ENCODE measurements at places on chromosomes 5 and 9.

DNA sequence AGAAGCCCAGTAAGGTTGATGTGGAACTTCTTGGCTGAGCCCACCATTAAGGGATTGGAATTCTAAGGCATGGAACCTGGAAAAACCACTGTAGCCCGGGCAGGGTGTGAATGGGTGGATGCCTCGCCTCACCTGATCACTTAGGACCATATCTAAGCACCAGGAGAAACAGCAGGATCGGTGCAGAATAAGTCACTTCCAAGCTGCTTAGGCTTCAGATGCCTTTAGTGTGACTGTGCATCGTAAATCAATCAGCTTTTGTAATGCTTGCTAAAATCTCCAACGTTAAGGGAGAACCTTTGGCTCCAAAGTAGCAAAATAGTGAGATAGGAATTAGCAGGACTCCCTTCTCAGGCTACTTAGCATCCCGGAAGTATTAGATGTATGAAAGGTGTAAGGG is 103.9 kb upstream of the MEGF10 start:
- no peak for DNase-seq

DNA sequence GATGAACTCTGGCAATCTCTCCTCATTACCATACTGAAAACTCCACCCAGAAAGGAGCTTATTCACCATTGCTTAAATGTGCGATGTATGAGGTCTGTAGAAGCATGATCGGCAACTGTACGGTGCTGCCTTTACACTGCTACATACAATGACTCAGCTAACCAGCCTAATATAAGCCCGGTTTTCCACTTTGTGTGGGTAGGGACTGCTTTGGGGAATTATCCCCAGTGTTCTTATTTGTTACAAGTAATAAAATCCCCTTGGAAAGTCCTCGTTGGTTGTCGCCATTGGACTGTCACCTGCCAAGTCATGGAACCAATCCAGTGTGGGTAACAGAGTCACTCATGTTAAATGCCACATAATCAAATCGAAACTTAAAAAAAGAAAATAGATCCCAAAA is 23.5 kb upstream of the TENT2 start:
- no peak for DNase-seq

- DNase-seq: no peak
Measured at GRCh38 chr9:130979591-130980385, 29.2 kb upstream of the LAMC3 start.

DNA sequence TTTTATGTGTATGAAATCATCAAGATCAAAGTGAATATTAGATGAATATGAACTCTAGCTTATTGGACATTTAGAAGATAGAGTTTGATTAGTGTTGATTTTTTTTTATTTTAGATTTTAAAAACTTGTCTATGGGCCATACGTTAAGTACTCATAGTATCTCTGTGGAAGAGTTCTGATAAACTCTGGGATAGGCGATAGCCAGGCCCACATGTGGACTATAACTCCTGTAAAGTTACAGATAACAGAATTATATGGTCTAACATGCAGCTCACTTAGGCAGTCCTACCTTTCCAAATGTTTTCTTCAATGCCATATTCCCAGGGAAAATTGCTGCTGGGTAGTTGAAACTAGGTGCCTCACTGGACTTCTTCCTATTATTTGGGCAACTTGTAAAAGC is 10.4 kb downstream of the SLC31A1 start:
- DNase-seq: no peak

DNA sequence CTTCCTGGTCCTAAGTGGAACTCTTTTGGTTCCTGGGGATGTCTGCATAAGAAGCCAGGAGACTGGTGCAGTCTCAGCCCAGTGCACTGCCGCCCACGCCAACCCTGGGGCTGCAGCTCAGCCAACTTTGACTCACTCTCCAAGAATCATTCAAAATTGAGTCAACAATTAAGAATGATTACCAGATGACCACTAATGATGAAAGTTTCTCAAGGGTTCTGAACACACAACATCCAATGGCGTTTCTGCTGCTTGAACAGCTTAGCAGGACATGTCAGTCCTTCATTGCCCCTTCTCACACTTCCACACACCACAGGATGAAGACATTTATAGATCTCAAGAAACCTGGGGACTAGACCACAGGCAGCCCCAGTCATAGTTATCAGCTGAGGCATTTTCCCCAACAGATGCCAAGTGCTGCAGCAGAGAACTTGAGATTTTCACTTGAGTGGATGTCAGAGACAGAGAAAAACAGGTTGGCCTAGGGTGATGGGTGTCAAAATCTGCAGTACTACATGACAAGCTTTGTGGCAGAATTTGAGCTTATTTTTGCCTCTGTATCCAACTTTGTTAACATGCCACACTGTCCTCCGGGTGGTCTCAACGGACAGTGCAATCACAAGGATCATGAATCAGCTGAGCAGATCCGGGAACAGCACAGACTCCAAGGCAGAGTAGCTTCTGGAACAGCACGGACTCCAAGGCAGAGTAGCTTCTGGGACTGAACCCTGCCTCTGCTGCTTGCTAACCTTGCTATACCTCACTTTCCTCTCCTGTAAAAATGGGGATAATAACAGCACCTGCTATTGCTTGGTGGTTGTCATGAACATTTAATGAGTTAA is 356.1 kb downstream of the SPOCK1 start:
- no peak for DNase-seq

GRCh38 chr5:79206541-79206940 is 29.4 kb upstream of the JMY start:
- no peak for DNase-seq

DNA sequence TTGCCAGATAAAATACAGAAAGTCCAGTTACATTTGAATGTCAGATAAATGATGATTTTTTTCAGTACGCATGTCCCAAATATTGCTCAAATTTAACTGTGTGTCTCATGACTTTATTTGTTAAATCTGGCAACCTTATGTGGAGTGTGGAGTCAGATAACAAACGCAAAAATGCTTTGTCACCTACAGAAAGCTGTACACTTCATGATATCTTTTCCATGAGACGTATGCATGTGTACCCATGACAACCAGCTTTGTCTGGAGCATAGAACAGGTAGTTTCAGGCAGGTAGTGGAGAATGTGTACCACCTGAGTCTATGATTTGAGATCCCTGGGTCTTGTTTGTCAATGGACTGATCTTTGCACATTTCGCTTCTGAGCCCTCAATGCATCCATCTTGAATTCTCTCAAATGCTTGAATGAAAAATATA is 105.5 kb upstream of the CPEB4 start:
- no peak for DNase-seq

GRCh38 chr5:50814556-50814955 is 148.1 kb downstream of the PARP8 start:
- no peak for DNase-seq
